ENCODE measurements at places on chromosomes 2 and 18.
A peak's percentile ranks its signal among the peaks of the same experiment; 100 is the strongest.

GRCh38 chr18:59228351-59228750 is 8.4 kb downstream of the GRP start:
- DNase-seq = no peak

GRCh38 chr2:218957671-218958070 is 1.8 kb upstream of the CDK5R2 start:
- DNase-seq = no peak

- no peak for DNase-seq
Measured at GRCh38 chr2:38744399-38744780, 6.8 kb downstream of the SRSF7 start.

GRCh38 chr2:211487733-211488132 is 931.3 kb downstream of the CPS1 start:
- DNase-seq = no peak

GRCh38 chr2:117983040-117983439 is 30.8 kb downstream of the CCDC93 start:
- no peak for DNase-seq

DNA sequence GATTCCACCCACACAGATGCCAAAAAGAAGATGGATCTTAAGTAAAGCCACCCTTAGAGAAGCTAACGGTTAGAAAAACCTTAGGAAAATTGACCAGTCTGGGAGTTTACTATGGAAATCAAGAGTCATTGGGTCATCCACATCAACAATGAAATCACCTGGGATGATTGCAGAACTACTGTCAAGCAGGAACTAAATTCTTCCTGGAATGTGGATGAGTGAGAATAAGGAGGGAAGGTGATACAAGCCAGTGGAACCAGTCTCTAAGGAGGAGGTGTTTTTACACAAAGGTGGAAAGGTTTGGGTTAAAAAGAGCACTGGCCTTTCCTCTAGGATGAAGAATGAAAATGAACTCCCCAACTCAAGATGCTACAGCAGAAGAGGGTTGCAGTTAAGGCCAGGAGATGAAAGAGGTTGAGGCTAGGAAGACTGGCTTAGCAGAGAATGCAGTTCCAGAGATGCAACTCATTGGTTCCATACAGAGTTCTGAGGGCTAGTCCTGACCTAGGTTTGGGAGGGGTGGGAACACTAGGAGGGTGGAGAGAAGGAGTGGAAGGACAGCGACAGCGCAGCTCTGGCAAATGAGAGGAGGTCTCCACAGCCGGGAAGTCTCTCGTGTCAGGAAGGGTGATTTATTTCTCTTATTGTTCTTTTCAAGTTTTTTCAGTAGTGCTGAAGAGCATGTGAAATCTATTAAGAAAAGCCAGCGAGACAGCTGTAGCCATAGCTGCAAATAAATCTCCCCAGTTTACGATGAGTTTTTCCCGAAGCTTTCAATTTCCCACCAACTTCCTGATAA is 27.7 kb upstream of the KDM3A start:
- DNase-seq = no peak

DNA sequence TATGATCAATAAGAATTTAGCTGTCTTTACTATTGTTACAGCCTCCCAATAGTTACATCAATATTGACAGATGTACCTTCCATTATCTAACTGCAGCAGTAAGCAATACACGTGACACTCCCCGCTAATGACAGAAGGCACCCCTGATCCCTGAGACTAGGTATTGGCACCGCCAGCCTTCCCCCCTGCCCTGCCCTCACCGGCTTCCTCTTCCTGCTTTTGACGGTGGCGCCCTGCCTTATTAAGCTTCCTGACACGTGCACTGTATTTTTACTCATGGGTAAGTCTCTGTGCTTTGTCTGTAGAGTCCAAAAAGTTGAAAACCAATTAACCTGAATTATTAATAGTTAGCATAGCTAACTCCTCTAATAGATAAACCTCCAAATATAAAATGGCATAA is 223.5 kb downstream of the EIPR1 start:
- DNase-seq = no peak

- DNase-seq = peak; percentile 65
Measured at GRCh38 chr2:179898873-179899272, 37.5 kb upstream of the ZNF385B start.

Measured in T47D (cell line).